ENCODE measurements at places on chromosomes 1 and 21. TPM values are rescaled to one million over a fixed set of nuclear protein-coding genes. Genes with fewer than 3 reads are reported as not detected.

GRCh38 chr1:6006882-6007281 lies 14.7 kb upstream of the NPHP4 start:
- no peak for DNase-seq

DNA sequence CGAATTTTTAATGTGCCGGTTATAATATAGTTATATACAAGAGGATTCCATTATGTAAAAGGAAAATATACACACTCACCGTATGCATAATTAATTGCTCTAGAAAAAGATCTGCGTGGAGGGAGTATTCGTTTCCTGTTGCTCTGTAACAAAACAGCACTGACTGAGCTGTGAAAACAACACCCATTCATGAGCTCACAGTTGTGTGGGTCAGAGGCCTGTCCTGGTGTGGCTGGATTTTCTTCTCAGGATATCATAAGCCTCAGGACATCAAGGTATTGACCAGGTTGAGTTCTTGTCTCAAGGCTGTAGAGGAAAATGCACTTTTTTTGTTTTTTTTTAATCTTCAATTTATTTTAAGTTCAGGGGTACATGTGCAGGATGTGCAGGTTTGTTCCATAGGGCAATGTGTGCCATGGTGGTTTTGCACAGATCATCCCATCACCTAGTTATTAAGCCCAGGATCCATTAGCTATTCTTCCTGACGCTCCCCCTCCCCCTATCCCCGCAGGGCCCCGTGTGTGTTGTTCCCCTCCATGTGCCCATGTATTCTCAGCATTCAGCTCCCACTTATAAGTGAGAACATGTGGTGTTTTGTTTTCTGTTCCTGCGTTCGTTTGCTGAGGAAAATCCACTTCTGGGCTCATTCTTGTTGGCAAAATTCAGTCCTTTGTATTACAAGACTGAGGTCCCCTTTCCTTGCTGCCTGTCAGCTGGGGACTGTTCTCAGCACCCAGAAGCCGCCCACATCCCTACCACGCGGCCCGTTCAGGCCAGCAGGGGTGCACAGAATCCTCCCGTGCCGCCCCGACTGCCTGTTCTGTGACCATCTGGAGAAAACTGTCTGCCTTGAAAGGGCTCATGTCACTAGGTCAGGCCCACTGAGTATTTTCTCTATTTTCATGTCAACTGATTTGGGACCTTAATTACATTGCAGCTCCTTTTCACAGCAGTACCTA lies 87.4 kb upstream of the ERRFI1 start:
- no peak for DNase-seq

GRCh38 chr1:162823231-162823630 lies 32.7 kb downstream of the HSD17B7 start:
- no peak for DNase-seq

- no peak for DNase-seq
Observed at GRCh38 chr21:37658121-37658816, 258.0 kb downstream of the KCNJ6 start.

DNA sequence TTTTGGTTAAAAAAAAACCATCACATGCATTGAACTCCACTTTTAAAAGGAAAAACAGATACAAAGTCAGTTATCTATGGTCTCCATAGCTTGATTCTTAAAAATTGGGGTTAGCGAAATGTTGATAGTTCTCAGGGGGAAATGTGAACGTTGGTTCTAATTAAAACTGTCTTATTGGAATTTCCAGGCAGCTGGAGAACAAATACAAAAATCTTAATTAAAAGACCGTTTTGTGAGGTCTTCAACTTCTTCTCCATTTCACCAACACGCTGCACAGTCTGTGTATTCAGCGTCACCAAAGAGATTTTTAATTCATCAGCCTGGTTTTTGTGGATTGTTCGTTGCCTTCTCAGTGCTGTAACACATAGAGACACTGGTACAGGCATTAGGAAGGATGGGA lies 99.3 kb upstream of the COA6 start:
- DNase-seq: no peak

DNA sequence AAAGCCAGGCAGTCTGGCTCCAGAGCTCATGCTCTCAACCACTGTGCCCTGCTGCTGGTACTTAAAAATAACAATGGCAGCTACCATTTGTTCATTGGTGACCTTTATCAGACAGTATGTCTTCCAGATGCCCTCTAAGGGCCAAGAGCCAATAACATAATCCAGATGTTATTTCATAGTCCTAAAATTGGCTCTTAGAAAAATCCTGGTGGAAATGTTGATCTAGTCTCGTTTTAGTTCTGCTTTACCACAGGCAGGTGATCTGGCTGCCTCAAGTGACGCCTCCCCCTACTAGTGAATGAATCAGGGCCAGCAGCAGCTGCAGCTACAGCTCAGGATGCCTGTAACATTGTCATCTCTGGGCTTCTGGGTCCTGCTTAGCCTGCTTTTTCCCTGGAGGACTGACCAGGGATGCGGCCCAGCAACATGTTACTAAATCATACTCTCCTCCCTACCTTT lies 12.6 kb upstream of the HMGN2 start:
- no peak for DNase-seq

GRCh38 chr1:18922848-18923755 lies 20.7 kb upstream of the ALDH4A1 start:
- no peak for DNase-seq

DNA sequence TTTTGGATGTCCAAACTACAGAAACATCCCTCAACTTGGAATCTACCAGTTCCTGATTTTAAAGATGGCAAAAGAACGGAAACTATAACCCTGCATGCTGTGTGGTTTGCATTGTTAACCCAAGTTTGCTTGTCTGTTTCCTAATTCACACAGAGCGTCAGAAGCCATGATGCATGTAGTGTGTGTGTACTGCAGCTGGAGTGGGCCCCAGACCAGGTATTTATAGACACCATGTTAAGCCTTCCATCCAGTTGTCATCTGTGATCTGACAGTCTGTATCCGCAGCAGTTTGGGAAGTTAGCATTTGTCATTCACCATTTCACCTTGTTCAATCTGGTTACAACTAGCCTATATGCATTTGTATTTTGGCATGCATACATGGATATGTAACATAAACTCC lies 27.7 kb upstream of the PLEKHM2 start:
- no peak for DNase-seq

DNA sequence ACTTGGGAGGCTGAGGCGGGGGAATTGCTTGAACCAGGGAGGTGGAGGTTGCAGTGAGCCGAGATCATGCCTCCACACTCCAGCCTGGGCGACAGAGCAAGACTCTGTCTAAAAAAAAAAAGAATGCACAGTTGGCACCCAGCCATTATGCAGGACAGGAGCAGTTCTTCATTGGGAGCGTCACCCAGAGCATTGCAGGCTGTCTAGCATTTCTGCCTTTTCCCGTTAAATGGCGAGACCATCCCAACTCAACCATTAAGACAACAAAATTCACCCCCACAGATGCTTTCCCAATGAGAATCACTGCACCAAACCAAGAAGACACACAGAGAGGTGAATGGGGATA lies 105.8 kb downstream of the EDEM3 start:
- no peak for DNase-seq

- peak; percentile 97 for DNase-seq
Observed at GRCh38 chr1:1374929-1375662, at the start of gene AURKAIP1. Gene AURKAIP1 (minus strand): TSS chr1:1375207. CDS start chr1:1374756, 451 bp downstream.

- peak; percentile 56 for DNase-seq
Observed at GRCh38 chr1:151013518-151013917, 5.3 kb downstream of the PRUNE1 start.

DNA sequence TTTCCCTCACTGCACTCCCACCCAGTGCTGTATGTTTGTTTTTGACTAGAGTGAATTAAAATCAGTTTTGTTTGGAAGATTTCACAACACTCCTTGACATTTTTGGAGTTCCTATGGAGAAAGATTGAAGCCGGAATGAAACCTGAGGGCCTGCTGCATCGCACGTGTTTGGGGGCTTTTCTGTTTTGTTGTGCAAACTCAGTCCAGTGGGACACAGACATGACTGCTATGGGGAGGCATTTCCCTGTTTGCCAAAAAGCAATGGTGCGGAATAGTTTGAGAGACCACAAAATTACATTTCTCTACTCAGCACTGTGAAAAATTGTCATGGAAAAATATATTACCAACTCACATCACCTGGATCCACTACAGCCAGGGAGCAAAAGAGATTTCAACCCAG lies 43.8 kb upstream of the KCNE2 start:
- no peak for DNase-seq

- no peak for DNase-seq
Observed at GRCh38 chr1:172917972-172918371, 132.8 kb downstream of the TNFSF18 start.

- no peak for DNase-seq
Observed at GRCh38 chr1:111842411-111842810, 86.7 kb downstream of the DDX20 start.

- no peak for DNase-seq
Observed at GRCh38 chr1:80305466-80305865, 1298.9 kb upstream of the ADGRL4 start.

- no peak for DNase-seq
Observed at GRCh38 chr1:167617153-167618147, 12.6 kb upstream of the RCSD1 start.

GRCh38 chr21:9774347-9774746 lies 747.0 kb upstream of the TPTE start:
- DNase-seq: no peak

- DNase-seq: no peak
Observed at GRCh38 chr1:200448034-200448762, 38.4 kb upstream of the ZNF281 start.

GRCh38 chr1:52239708-52240001 lies 97.8 kb downstream of the ZFYVE9 start:
- no peak for DNase-seq

- DNase-seq: no peak
Observed at GRCh38 chr1:212668477-212668876, 31.2 kb downstream of the BATF3 start.

DNA sequence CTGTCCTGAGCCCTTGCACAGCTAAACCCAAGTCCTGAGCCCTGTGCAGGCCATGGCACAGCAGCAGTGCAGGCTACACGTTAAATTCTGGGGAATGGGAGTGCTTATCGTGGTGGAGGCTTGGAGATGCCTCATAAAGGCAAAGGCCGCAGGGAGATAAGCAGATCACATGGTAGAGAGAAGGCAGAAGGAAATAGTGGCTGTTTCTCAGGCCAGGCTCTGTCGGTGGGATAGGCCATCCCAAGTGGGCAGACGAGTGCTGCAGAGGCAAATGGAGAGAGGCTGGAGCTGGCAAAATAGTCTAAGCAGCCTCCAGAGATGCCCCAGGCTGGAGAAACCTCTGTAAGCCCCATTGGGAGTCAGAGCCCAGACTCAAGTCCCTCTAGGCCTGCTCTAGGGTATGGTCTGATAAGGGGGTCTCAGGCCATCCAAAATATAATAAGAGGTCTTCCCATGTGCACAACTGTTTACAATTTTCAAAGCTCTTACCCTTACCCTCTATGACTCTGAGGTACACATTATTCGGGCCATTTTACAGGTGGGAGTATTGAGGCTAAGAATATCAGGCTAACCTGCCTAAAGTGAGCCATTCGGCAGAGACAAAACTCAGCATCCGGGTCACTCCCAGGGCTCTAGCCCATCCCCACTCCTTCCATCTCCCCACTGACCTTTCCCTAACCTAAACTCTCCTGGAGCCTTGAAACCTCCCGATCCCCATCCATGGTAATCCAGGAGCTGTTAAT lies 79.6 kb downstream of the NKAIN1 start:
- DNase-seq: peak; percentile 44

- DNase-seq: no peak
Observed at GRCh38 chr1:110346690-110347089, 7.5 kb downstream of the RBM15 start.

GRCh38 chr1:200075938-200076546 lies 48.5 kb downstream of the NR5A2 start:
- DNase-seq: peak; percentile 49

GRCh38 chr1:67317803-67318202 lies 10.1 kb downstream of the IL12RB2 start:
- no peak for DNase-seq

DNA sequence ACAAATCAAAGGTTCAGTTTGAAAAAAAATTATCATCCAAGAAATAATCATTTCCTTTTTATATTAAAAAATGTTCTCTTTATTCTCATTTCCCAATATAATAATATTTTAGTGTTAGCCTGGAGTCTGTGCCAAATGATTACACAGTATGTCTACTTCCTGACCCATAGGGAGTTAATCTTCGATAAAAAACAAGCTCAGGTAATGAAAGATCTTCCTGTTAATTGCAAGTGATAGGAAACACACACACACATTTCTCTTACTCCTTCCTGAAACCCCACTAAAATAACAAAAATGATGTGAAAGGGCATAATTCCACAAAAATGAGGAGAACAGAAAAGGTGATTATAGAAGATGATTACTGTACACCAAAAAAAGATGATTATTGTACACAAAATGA lies 123.5 kb upstream of the CXADR start:
- DNase-seq: no peak

GRCh38 chr1:192994141-192994540 lies 65.0 kb downstream of the UCHL5 start:
- DNase-seq: no peak

- DNase-seq: no peak
Observed at GRCh38 chr1:72202761-72203160, 79.6 kb downstream of the NEGR1 start.

DNA sequence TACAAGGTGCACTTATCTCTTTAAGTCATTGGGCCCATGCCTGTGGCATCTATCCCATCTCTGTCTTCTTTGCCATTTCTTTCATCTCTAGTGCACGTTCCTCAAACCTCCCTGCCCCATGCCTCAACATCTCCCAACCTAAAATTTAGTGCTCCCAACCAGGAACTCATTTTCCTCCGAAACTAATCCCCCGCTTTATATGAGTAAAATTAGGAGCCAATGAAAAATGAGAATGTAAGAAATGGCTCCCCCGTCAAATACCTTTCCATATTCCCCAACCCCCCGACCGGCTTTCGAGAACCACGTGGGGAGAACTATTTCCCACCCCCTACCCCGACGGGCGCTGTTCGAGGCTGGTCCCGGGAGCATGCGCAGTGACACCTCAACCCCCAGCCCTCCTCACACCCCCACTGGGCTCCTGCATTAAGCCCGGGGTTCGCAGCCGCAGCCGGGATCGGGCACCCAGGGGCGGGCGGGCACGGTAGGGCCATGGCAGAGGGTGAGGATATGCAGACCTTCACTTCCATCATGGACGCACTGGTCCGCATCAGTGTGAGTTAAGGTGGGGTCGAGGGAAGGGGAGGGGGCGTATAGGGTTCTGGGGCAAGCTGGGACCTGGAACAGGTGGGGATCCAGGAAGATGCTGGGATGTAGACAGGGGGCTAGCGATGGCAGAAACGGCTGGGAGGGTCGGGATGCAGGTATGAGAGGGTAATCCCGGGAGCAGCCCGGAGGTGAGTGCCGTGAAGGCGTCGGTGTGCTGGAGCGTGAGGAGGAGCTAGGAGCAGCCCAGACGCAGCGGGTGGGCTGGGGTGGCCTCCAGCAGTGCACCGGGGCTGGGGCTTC lies at the start of gene TRIM46:
Gene TRIM46 (plus strand): TSS at position 372 of the 846 bp plus-strand sequence. CDS start 118 bp downstream, at position 490.
- DNase-seq: no peak

Gene TNFSF4
- total RNA-seq: 1.3 TPM

Gene PAQR6
- 4.6 TPM for total RNA-seq

Gene AGBL4
- total RNA-seq: not detected

Gene S100A9
- not detected for total RNA-seq

Gene C8B
- not detected for total RNA-seq

Gene WDR3
- 28.3 TPM for total RNA-seq

Gene GADD45A
- 58.6 TPM for total RNA-seq

Gene SPATA46
- total RNA-seq: not detected

Gene HOOK1
- total RNA-seq: 25.2 TPM

Data from Caco-2 (cell line).